Stimulated activated CD8-positive, alpha-beta memory T cell treated with anti-CD3 and anti-CD28 coated beads, Interleukin-12 subunit alpha, Interleukin-12 subunit beta, amount 100 ng/mL, for 4 hours (primary cell): ENCODE measurements at places on chromosomes 3 and 15.

- DNase-seq: no peak
Observed at GRCh38 chr3:99499235-99500158, 138.9 kb upstream of the COL8A1 start.

DNA sequence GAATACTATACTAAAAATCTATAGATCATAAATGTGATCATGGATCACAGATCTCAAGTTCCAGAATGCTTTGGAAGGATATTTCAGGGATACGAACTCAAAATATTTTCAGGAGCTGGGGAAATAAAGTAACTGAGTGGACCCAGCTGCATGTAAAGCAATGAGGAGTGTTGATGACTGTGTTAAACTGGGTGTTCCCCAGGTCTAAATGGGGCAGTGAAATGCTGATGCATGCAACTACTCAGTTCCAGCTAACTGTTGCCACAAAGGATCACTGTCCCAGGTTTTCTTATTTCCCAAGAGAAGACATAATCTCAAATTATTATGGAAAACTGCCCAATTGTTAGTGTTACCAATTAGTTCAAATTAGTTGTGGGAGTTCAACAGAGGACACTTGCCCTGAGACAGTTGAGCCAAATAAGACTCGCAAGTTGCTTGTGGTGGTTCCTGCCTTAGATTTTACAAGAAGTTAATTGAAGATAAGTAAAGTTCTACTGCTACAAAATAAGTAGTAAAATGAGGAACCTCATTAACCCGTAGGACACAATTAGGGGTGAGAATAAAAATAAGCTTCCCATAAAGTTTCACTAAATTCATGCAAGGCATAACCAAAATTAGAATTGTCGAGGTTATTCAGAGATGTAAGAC, 66.3 kb upstream of the IL12A start:
- no peak for DNase-seq

DNA sequence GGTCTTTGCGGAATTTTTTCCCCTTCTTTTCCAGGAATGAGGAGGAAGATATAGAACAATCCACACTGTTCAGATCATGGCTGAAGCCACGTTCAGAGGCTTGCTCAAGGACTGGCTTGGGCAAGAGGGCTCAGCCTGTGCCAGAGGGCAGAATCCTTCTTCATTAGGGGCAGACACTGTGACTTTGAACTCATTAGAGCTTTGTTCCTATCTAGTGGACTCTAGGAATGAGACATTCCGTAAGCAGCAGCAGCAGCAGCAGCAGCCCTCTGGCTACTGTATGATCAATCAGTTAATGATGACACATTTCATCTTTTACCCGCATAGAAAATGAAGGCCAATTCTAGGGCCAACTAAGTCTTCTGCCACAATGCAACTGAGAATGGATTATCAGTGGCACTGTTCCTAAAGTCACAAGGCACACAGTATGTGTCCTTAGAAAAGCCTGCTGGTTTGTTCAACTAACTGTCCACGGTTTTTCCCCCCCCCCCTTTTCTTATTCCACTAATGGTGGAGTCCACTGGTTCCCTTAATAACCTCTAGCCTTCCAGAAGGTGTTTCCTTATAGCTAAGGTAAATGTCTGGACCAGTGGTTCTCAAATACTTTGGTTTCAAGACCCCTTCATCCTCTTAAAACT, 1.7 kb upstream of the RAB8B start:
- DNase-seq: no peak

DNA sequence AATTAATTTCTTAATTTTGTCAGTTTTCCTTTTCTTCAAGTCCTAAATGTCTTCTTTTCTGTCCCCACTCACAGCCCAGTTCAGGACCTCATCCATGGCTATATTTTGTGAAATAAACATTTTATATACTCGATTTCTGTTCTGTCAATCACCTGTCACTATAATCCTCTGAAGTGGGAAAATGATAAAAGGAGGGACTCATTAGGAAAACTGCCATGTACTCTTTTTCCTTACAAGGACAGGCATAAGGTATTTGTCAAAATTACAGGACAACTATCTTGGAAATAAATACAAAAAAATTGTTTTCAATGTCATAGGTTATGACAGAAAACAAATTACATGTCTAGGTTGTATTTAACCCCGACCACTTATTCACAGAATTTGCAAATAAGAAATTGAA, 240.1 kb upstream of the CBLB start:
- no peak for DNase-seq

DNA sequence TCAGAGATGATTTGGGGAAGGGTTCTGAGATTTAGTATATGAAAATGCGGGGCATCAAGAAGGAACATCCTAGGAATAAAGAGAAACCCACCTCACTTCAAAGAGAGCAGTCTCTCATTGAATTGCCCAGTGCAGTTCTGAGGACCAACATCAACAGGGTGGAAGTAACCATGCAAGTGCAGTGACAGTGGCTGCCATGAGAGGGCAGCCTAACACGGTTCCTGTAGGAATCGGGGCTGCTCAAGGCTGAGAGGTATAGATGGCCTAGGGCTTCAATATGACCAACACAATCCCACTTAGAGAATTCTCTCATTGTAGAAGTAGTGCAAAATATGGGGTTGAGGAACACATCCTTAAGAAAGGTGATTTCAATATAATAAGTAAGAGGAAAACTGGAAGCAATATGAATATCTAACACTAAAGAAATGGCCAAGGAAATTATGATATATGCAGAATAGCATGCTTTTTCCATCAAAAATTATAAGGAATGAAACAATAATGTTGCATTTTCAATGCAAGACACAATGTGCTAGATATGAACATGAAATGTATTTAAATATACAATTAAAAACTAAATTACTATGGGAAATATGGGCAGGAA, 51.1 kb upstream of the ARRDC4 start:
- DNase-seq: no peak

GRCh38 chr3:156424758-156425157, 130.2 kb downstream of the SSR3 start:
- no peak for DNase-seq

DNA sequence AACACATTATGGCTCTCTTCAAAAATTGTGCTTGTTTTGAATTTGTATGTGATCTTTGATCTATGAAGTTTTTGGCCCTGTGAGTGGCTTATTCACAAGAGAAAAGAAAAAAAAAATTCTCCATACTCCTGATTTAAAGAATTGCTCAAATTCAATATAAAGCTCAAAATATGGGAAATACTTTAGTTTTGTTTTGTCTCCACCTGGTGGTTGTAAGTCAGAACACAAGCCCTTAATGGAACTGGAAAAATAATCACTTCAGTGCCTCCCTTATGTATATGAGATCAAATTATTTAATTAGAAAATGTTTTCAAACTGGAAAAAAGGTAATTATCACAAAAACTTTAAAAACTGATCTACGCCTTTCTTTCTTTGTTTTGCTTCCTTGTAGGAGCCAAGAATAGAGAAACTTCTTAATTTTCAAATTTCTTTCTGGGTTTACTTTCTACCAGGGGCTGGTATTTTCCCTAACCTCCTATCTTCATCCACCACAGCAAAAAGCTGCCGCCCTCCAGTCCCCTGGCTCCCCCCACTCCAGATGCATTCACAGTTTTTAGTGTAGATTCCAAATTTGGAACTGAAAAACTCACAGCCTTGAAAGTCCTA, 50.6 kb downstream of the SERP1 start:
- DNase-seq: no peak

DNA sequence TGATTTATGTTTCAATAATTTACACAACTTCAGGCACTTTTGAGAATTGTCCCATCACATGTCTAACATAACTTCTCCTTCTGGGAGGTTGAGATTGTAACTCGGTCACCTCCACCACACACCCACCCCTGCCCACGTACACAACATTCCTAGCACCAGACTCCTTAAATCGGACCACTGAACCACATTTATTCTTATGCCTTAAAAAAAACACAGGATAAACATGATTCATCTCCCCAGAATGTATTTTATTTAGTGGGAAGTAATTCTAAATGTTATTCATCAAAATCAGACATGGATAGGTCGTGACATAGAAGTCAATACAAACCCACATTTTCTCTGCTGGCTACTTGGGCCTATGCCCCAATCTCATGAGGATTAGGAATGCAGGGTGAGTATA, 3.0 kb downstream of the SNTN start:
- no peak for DNase-seq

DNA sequence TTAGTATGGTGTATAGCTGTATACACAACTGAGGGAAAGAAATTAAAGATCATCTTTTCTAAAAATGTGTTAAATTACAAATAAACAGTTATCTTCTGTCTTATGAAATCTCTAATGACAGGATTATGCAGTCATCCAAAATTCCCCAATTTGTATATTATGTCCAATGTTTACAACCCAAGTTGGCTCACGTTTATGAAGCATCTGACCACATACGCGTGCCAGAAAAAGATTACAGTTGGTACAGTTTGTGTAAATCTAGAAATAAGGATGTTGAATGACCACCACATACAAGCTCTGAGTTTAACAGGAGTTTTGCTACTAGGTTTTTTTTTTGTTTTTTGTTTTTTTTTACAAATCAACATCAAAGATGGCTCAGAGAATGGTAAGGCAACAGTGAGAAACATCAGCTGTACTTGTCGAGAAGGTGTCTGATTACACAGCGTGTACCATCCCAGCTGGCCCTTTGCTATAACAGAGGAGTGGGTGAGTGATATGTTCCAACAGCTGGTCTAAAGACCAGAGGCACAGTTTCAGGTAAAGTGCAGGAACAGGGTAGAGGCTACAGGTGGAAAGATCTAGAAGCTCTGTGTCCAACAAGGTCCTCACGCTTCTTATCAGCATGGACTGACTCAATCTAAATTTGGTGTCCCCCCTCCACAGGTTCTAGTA, 47.1 kb downstream of the USF3 start:
- no peak for DNase-seq

DNA sequence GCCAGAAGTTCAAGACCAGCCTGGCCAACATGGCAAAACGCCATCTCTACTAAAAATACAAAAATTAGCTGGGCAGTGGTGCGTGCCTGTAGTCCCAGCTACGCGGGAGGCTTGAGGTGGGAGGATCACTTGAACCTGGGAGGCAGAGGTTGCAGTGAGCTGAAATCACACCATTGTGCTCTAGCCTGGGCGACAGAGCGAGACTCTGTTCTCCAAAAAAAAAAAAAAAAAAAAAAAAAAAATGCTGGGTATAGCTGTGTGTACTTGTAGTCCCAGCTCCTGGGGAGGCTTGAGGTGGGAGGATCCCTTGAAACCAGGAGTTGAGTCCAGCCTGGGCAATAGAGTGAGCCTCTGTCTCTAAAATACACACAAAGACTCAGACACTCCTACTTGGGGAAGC, 32.0 kb downstream of the PPP1R2 start:
- no peak for DNase-seq

GRCh38 chr3:40720863-40721262, 196.1 kb downstream of the ZNF621 start:
- DNase-seq: no peak

DNA sequence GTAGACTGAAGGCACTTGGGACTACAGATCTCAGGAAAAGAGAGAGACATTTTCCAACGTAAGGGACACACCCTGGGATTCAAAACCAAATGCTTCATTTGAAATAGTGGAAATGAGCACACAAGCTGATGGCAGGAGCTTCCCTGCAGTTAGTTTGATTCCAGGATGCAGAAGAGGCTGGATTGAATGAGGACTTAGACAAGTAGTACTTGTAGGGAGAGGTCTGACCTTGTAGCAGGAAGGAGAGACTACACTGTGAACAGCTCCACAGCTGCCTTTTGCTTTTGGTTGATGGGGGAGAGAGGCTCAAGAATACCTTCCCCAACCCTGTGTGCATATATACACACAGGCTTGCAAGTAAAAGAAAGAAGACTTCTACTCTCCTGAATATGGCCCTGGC, 51.5 kb downstream of the PDE8A start:
- no peak for DNase-seq

DNA sequence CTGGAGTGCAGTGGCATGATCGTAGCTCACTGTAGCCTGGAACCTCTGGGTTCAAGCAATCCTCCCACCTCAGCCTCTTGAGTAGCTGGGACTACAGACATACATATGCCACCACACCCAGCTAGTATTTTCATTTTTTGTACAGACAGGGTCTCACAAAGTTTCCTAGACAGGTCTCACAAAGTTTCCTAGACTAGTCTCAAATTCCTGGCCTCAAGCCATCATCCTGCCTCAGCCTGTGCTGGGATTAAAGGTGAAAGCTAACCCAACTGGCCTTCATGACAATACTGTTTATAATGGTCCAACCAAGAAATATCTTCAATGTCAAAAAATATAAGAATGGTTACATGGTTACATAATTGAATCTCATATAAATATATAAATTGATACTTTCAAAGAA, 24.0 kb downstream of the GPR176 start:
- DNase-seq: no peak

- DNase-seq: no peak
Observed at GRCh38 chr3:14077310-14077709, 47.4 kb downstream of the CHCHD4 start.

- DNase-seq: no peak
Observed at GRCh38 chr15:42144841-42145375, 11.5 kb downstream of the PLA2G4F start.
